ENCODE measurements at places on chromosomes 7 and 10. TPM values are rescaled to one million over a fixed set of nuclear protein-coding genes. Genes with fewer than 3 reads are reported as not detected.

Gene ATG9B
- total RNA-seq = 1.2 TPM

GRCh38 chr7:103010211-103010610 is 64.4 kb downstream of the FBXL13 start:
- DNase-seq = no peak

Gene NRCAM
- not detected for total RNA-seq

DNA sequence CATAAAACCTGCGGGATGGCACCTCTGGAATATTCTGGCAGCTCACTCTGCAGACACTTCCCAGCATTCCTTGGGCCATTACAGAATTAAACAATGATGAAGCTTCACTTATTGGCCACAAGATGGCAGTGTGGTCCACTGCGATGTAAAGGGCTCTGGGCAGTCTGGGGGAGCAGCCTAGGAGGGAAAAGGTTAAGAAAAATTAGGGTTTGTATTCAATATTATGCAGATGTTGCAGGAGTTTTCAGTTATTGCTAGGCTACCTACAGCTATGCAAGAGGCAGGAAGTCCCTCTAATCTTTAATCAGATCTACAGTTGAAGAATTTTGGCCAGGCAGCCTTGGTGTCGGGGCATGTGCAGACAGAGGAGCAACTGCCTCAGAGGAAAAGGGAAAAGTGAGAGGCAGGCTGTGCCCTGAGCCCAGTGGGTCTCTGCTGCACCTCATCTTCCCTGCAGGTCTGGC is 233.2 kb upstream of the PRSS1 start:
- peak; percentile 78 for DNase-seq

DNA sequence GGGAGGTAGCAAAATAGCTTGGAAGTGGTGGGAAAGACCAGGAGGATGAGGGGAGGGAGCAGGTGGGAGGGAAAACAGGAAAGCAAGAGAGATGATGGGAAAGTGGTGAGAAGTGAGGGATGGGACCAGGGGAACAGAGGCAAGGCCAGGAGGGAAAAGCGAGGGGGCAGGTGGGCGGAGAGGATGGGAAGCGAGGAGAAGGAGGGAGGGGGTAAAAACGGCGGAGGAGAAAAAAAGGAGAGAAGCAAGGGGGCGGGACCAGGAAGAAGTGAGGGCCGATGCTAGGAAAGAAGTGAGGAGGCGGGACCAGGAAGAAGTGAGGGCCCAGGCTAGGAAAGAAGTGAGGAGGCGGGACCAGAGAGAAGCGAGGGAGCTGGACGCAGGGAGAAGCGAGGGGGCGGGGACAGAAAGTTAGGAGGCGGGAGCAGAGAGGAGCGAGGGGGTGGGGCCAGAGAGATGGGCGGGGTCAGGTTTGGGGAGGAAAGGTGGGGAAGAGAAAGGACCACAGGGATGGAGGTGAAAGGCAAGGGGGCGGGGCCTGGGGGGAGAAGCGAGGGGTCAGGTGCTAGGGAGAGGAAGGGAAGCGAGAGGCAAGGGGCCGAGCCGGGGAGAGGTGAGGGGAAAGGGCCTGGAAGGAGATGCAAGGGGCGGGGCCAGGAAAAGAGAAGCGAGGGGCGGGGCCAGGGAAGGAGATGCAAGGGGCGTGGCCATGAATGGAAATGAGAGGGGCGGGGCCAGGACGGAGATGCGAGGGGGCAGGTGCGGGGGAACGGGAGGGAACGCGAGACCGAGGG is 984 bp downstream of the SMURF1 start:
- DNase-seq = peak; percentile 91

Gene ANXA8L1
- total RNA-seq = not detected

GRCh38 chr7:118006979-118007378 is 133.7 kb upstream of the CTTNBP2 start:
- DNase-seq = no peak

GRCh38 chr7:98669329-98670000 is 52.4 kb downstream of the NPTX2 start:
- DNase-seq = no peak

Gene ECHS1
- total RNA-seq = 120 TPM

DNA sequence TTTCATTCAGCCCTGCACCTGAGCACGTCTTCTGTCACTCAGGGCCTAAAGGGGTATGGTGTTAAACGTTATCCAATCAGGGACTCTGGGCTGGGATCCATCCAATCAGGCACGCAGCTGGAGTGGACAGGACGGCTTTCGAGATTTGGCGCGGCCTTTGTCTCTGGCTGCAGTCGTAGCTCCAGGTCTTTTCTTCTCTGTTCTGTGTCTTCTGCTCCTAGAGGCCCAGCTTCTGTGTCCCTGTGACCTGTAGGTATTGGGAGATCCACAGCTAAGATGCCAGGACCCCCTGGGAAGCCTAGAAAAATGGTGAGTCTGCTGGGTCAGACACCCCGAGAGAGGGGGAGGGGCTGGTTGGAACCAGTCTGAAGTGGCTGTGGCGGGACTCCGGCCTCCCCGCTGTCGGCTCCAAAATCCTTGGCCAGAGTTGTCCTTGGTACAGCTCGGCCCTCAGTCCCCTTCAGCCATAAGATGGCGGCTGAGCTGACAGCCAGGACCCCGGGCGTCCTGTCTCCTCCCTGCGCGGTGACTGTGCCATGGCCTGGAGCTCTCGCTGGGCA is 11.7 kb upstream of the ZNF680 start:
- DNase-seq = no peak

Gene RELN
- total RNA-seq = 15.8 TPM

DNA sequence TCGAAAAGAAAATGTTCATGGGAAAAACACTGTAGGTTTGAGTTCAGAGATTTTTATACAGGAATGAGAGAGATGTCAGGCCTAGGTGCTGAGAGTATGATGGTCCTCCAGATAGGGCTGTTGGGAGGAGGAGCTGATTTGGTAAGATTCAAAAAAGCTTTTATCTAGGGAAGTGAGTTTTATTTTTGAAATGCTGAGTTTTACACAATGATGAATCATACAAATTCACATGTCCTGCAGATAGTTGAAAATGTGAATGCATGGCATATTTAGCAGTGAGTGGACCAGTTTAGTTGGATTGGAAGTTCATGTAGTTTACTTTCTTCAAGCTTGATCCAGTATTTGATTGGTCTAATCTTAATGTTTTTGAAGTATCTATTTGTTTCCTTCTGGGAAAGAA is 154.8 kb downstream of the LRRC4 start:
- DNase-seq = no peak

GRCh38 chr10:32167450-32167849 is 111.2 kb upstream of the KIF5B start:
- no peak for DNase-seq

- peak; percentile 41 for DNase-seq
Observed at GRCh38 chr7:46654546-46655443, 733.7 kb upstream of the IGFBP3 start.

Gene MBLAC1
- 4.3 TPM for total RNA-seq

- no peak for DNase-seq
Observed at GRCh38 chr7:85510287-85510686, 323.4 kb upstream of the SEMA3D start.

GRCh38 chr10:33939892-33940291 is 605.4 kb upstream of the NRP1 start:
- DNase-seq = peak; percentile 39

DNA sequence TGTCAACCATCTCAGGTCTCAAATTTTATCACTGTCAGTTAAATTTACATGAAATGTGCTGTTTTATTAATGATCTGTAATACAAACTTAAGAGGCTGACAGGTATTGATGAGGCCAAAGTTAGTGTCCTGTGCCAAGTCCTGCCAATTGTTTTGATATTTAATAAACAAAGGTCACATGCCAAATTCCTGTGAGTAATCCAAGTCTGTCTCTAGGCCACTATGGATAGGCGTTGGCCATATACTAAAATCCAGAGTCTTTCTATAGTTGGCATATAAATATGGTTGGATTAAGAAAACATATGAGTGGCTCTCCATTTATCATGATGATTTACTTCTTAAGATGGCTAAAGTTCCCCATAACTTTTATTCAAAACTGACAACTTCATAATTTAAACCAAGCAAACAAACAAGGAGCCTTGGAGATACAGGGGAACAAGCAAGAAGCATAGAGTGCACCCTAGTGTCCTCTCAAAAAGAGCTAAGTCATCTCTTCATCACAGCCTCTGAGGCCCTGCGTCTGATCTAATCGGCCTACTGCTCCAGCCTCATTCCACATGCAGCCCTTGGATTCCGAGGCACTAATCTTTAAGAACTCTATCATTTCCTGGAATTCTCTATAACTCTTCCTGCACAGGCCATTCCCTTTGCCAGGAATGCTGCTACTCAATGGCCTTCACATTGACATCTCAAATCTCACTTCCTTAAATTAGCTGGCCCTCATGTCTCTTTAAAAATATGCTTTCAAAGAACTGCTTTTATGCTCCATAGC is 32.7 kb upstream of the NRCAM start:
- no peak for DNase-seq

Gene ANKRD30A
- 0.12 TPM for total RNA-seq

Gene GLUD1
- 67.9 TPM for total RNA-seq

DNA sequence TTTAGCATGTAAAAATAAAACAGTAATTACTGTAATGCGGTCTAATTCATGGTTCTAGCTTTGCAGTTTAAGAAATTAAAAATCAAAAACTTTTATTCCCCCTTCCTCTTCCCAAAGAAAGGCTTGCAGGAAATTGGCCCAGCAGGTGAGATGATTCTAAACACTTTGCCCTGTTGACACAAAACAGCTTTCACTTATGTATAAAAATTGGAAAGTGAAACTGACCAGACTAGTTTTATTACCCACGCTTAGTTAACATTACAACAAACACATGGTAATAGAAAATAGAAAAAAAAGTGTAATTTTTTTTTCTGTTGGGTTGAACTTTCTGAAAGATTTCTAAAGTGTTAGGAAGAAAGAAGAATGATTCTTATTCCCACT is 1.2 kb upstream of the CCDC6 start:
- DNase-seq = peak; percentile 48

- no peak for DNase-seq
Observed at GRCh38 chr10:70588255-70588654, 14.3 kb downstream of the PRF1 start.

- DNase-seq = peak; percentile 19
Observed at GRCh38 chr7:41584746-41585145, 118.1 kb downstream of the INHBA start.

- no peak for DNase-seq
Observed at GRCh38 chr7:40403703-40404476, 269.1 kb downstream of the SUGCT start.

- no peak for DNase-seq
Observed at GRCh38 chr10:93872375-93873158, 21.2 kb upstream of the SLC35G1 start.

GRCh38 chr10:47175181-47176123 is 124.5 kb upstream of the GDF10 start:
- no peak for DNase-seq

Gene THSD7A
- 0.06 TPM for total RNA-seq

Gene MDFIC
- 31.6 TPM for total RNA-seq

DNA sequence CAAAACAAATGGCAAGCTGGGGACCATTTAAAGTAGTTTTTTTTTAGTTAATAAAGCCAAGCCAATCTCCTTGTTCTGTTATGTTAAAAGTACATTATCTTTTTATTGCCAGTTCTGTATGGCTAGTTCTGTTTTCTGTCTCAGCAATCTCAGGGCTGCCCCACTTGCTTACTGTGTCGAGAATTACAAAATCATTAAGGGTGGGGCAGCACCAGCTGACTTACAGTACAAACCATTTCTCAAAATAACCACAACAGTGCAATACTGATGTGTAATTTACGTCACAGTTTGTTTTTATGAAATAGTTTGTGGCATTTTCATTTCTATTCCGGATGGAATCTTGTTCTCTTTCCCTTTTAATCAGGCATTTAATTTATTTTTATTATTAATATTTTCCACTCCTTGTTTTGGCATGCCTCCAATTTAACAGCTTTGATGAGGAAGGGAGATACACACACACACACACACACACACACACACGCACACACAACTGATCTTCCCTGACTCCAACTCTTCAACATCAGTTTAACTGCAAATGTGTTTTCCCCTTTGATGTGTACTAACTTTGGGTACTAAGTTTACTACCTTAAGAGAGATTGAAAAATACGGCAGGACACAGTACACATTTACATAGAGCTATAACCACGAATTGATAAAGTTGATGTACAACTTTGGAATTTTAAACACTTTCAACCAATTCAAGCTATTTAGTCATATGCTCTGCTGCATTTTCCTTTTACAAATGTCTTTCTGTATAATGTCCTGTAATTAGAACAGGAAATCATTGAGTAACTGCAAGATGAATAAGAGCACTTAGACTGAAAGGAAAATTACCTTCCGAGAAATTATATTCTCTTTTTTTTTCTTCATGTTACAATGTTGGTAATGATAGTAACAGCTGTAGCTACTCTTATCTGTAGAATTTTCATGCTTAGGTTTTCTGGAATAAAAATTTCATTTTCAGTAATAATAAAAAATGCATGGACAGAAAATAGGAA is 91.5 kb downstream of the ARID5B start:
- peak; percentile 50 for DNase-seq

DNA sequence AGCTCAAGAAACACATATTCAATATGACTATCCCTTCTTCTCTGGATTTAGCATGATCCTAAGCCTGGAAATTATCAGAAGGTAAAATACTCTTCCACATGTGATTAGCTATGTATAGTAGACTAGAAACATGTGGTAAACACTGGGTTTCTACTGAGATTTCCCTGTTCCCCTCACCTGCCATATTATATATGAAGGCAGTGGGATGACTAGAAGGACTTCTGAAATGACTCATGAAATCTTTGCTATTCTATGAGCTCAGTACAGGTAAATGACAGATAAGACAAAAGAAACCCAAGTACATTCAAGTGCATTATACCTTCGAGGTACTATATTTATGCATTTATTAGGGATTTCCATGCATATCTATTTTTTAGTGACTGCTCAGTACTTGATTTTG is 152.9 kb downstream of the DNAJB9 start:
- DNase-seq = no peak

GRCh38 chr10:102066399-102067088 is 1.4 kb downstream of the HPS6 start:
- DNase-seq = no peak

DNA sequence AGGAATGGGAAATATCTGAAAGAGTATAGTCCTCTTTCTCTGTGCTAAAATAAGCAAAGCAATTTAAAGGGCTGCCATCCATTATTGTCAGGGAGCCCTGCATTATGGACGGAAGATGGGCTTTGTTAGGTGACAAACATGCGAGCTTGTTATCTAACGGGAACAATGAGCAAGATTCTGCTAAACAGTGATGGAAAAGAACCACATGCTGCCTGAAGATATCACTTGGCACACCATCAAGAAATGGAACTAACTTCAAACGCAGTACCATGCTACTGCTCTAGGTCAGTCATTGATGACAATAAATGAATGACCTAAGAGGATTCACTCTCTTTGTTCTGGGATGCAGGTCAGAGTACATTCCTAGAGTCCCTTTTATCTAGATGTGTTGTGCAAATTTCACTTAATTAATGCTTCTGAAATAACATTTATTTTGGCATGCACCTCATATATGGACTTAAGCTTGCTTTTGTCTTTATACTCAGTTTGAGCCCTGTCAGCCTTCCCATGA is 175.7 kb upstream of the PTN start:
- DNase-seq = no peak
